ENCODE measurements at places on chromosomes 13 and 19. TPM values are rescaled to one million over a fixed set of nuclear protein-coding genes. Genes with fewer than 3 reads are reported as not detected.

SLITRK6 gene
- total RNA-seq = not detected

PSG7 gene
- total RNA-seq = not detected

GRCh38 chr19:3813473-3814392 is 27.6 kb upstream of the MATK start:
- H3K4me3 ChIP-seq = no peak overlapping the region
- no peaks in the 10 kb centered on the region for H3K4me1 ChIP-seq
- H3K36me3 ChIP-seq = no peaks in the 10 kb centered on the region
- H3K27me3 ChIP-seq = peaks cover 24% of the 10 kb centered on the region
- no peak overlapping the region for H3K27ac ChIP-seq
- DNase-seq = no peak

DNA sequence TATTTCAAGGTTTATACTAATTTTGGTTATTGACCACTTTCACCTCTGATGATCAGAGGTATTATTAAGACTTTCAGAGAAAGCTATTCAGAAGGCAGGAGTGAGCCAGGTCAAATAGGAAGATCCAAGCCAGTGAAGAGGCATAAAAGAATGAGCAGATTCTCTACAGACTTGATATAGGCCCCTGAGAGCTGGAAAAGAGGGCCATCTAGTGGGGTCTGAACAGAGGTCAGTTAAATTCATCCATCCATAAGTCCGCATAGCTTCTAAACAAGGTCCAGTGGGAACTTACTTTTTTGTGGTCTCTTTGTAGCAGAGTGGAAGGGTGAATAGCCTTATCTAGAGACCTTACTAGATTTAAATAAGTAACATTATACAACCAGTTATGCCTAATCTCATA is 126.6 kb upstream of the UFM1 start:
- no peak overlapping the region for H3K4me3 ChIP-seq
- no peaks in the 10 kb centered on the region for H3K27me3 ChIP-seq
- DNase-seq = no peak
- no peak overlapping the region for H3K27ac ChIP-seq

GRCh38 chr13:43567608-43568007 is 219.2 kb downstream of the ENOX1 start:
- H3K27me3 ChIP-seq = no peaks in the 10 kb centered on the region
- no peak overlapping the region for H3K27ac ChIP-seq
- no peak for DNase-seq
- no peaks in the 10 kb centered on the region for H3K36me3 ChIP-seq
- no peak overlapping the region for H3K4me3 ChIP-seq

DNA sequence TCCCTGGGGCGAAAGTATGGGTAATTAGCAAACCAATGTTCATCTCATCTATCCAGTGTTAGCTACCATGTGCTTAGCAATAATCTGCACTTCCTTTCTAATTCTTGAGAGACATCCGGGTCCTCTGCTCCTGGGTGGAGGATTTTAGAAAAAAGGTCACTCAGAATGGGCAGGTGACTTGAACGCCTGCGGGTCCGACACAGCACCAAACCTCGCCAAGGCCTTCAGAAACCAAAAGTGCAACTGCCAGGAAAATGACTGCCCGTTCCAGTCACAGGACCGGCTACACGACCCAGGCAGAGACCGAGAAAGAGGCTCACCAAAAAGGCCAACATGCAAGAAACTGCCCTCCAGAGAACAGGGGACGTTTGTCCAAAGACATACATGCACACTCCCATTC is 39.9 kb downstream of the ZNF146 start:
- no peaks in the 10 kb centered on the region for H3K4me1 ChIP-seq
- no peak overlapping the region for H3K4me3 ChIP-seq
- no peak overlapping the region for H3K27ac ChIP-seq
- H3K36me3 ChIP-seq = no peaks in the 10 kb centered on the region
- no peaks in the 10 kb centered on the region for H3K27me3 ChIP-seq

DNA sequence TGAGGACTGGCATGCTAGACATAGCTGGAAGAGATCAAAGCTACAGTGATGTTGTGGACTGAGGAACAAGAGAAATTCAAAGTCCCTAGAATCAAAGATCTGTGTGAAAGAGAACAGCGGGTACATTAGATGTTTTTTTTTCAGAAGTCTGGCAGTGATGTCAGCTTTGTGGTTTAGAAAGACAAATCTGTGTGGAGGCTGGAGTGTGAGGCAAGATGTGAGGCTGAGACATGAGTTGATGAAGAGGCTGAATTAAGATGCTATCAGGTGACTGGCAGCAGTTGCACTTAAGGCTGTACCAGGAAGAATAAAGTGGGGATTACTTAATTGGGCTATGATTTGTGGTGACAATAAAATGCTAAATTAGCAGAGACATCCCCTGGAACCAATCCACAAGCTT is 46.5 kb downstream of the DNAJC3 start:
- no peak overlapping the region for H3K4me3 ChIP-seq
- H3K27me3 ChIP-seq = no peaks in the 10 kb centered on the region
- no peak for DNase-seq
- no peaks in the 10 kb centered on the region for H3K4me1 ChIP-seq
- H3K36me3 ChIP-seq = peaks cover 3% of the 10 kb centered on the region

Measured in SJSA1 (cell line).